ENCODE measurements at places on chromosomes 3 and 15. TPM values are rescaled to one million over a fixed set of nuclear protein-coding genes. Genes with fewer than 3 reads are reported as not detected.

DNA sequence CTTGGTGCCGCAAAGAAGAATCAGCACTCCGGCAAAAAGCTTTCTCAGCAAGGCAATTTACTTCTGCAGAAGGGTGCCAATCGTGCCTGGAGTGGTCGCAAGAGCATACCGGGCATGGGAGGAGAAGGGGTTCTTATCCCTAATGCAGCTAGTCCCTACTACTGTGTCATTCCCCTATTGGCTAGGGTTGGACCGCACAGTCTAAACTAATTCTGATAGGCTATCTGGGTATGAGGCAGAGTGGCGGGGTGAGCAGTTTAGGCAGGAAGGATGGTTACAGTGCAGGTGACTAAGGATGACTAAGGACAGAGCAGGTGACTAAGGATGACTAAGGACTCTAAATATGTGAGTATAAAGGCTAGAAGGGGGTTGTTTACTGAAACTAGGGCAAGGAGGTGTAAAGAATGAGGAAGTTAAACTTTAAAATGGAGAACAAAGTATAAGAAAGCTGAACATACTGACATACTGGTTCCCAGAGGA lies 52.9 kb downstream of the PGBD4 start:
- no peak for DNase-seq

DNA sequence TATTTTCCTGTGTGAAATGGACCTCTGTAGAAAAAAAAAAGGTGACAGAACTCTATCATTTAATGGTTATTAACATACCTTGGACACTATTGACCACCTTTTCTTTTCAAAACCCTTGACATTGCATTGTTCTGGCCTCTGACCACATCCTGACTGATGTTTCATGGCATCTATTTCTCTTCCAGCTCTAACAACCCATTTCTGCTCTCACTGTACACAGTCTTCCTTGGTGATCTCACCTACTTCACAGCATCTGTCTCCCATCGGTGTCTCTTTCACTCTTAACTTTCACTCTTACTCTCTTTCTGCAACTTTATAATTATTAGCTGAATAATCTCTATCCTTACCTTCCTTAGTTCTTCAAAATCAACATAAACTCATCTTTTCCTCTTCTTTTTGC lies 217.4 kb upstream of the CD96 start:
- DNase-seq: no peak

- DNase-seq: peak; percentile 70
Measured at GRCh38 chr3:56783644-56784447, 17.9 kb downstream of the ARHGEF3 start.

DNA sequence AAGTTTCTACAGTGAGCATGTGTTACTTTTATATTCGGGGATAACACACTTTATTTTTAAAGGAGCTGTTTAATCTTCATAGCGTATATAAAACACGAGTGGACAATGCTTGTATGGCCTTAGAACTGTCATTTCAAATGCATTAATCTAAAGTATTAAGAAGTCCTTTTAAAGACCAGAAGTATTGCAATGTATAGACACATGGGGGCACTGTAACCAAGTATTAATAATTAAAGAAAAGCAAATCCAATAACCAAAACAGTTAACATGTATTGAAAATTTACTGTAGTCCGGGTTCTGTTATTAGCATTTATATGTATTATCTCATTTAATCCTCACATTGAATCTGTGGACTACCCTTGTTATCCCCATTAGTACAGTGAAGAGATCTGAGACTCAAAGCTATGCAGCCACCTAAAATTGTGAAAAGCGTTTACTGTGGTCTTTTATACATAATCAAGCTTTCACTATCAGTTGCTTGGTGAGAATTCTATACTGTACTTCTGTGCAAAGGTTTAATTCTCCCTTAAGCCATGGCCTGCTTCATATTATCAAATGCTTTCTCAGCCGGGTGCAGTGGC lies 10.1 kb downstream of the ARL14 start:
- peak; percentile 15 for DNase-seq

DNA sequence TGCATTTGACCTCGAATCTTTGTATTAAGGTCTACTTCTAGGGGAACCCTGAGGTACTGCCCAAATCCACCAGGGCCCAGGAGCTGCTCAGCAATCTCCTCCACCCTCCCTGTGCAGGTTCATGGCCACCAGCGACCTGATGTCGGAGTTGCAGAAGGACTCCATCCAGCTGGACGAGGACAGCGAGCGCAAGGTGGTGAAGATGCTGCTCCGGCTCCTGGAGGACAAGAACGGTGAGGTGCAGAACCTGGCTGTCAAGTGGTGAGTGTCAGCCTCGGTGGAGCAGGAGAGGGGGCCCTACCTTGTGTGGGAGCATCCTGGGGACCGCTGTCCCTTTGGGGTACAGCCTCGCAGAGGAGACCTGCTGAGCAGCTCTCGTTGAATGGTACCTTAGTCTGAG lies 6.9 kb downstream of the CAND2 start:
- no peak for DNase-seq

Gene DZIP1L
- 5.5 TPM for total RNA-seq

Gene SHC4
- 2.9 TPM for total RNA-seq

GRCh38 chr15:83610901-83611685 lies 42.8 kb upstream of the ADAMTSL3 start:
- DNase-seq: no peak

DNA sequence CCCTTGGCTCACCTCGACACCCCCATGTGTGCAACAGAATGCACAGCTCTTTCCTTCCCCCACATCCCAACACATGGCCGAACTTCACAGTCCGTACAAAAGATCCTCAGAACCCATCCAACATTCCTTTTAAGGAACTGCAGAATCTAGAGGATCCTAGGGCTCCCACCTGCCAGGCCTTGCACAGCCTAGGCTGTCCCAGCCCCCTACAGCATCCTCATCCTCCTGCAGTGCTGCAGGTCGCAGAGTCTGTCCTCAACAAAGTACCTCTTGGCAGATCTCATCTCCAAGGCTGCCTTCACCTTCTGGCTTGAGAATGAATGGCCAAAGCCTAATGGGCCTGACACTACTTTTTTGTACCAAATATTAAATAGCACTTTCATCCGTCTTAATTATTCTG lies 19.8 kb downstream of the PRR23E start:
- no peak for DNase-seq

- DNase-seq: no peak
Measured at GRCh38 chr15:63241316-63241715, 36.1 kb upstream of the APH1B start.

Gene CHRFAM7A
- total RNA-seq: 0.10 TPM

- peak; percentile 27 for DNase-seq
Measured at GRCh38 chr3:25423780-25424588, 4.1 kb upstream of the RARB start.

- no peak for DNase-seq
Measured at GRCh38 chr3:15065550-15066007, 464 bp upstream of the MRPS25 start.

GRCh38 chr3:124928333-124929202 lies 6.0 kb downstream of the MUC13 start:
- peak; percentile 75 for DNase-seq

Gene IGDCC3
- 0.31 TPM for total RNA-seq

- no peak for DNase-seq
Measured at GRCh38 chr3:108157273-108157672, 65.0 kb downstream of the IFT57 start.

GRCh38 chr3:181629711-181630110 lies 82.0 kb upstream of the SOX2 start:
- DNase-seq: no peak

DNA sequence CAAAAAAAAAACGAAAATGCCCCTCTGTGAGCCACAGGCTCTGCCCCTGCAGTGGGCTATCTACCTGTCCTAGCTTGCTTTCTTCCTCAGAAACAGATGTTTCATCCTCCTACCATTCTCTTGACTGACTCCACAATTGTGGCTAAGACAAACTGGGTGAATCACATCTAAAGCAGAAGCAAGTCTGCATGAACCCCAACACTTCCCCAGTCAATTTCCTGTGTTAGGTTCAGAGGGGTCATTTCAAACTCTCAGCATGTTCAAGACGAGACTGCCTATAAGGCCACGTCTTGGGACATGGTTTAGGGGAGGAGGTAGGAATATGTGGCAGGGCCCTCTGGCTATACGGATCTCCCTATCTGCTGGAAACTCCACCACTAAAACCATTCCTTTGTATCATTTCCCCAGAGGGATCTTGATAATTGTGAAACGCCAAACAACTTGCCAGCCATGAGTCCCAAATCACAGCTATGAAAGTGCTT lies 28.6 kb upstream of the ANKDD1A start:
- DNase-seq: no peak

Gene PRR23E
- not detected for total RNA-seq

Gene KNG1
- not detected for total RNA-seq

DNA sequence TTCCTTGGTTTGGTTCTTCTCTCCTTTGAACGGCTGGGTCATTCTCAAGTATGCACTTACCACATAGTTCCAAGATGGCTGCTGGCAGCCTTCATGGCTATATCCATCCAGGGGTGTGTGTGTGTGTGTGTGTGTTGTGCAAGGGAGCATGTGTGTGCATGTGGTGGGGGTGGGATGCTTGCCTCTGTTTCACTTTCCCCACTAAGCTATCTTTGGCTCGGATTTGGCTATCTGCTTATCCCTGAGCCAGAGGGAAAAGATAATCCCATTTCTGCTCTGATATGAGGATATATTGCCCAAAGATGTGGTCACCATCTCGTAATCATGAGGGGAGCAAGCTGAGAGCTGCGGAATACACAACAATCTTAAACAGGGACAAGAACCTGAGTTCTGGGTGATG lies 26.2 kb downstream of the ANAPC13 start:
- DNase-seq: no peak

DNA sequence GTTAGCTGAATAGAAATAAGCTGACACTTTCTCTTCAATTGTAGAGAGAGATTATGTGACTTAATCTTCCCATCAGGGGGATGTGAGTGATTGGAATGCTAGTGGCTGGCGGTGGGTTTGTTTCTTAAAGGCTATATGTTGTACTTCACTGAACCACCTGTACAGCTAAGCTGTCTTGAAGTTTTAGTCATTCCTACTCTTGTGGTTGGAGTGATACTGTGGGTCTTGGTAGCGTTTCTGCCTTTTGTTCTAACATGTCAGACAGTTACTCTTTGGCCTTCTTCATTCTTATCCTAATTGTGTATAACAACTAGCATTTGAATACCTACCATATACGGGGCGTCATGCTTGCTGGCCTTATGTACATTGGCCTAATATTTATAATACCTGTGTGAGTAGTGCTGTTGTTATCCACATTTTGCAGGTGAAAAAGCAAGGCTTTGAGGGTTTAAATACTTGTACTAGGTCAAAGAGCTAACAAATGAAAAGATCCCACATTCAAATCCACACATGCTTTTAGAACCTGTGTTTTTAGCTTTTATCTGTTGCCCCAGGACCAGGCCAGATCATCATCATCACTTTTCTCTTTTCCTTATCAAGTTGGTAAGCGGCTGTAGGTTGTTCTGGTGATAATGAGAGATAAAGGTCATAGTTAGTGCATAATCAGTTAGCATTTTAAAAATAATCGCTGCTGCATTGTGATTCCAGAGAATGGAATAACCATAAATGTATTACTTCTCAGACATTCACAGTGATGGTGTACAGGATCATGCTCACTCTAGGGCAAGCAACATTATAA lies 50.2 kb downstream of the AKAP13 start:
- no peak for DNase-seq
